ENCODE measurements at places on chromosomes 11 and 22. TPM values are rescaled to one million over a fixed set of nuclear protein-coding genes. Genes with fewer than 3 reads are reported as not detected.

The APOA5 gene
- 0.31 TPM for polyA plus RNA-seq

The SLN gene
- 0.77 TPM for polyA plus RNA-seq

The SCUBE2 gene
- 2.6 TPM for polyA plus RNA-seq

The WDR74 gene
- polyA plus RNA-seq = 42.5 TPM

The RIMBP3C gene
- 0.05 TPM for polyA plus RNA-seq

The MCHR1 gene
- 0.06 TPM for polyA plus RNA-seq

The GTPBP1 gene
- polyA plus RNA-seq = 24.1 TPM

The MFNG gene
- polyA plus RNA-seq = 14.3 TPM

The NF2 gene
- polyA plus RNA-seq = 8.9 TPM

The CNGA4 gene
- polyA plus RNA-seq = 3.5 TPM

The KBTBD4 gene
- polyA plus RNA-seq = 5.8 TPM

The SLC25A45 gene
- polyA plus RNA-seq = 5.5 TPM

The IFT27 gene
- polyA plus RNA-seq = 32.6 TPM

The KIF18A gene
- 0.91 TPM for polyA plus RNA-seq

The OR10S1 gene
- polyA plus RNA-seq = not detected

The DKK3 gene
- polyA plus RNA-seq = 45.3 TPM

The OR4D10 gene
- polyA plus RNA-seq = not detected

The TRIM49 gene
- not detected for polyA plus RNA-seq

The OR10V1 gene
- not detected for polyA plus RNA-seq

The RASD2 gene
- polyA plus RNA-seq = 0.40 TPM

The ZBTB16 gene
- polyA plus RNA-seq = 21.4 TPM

The TMPRSS13 gene
- 5.8 TPM for polyA plus RNA-seq

Measured in lung (tissue), 17 donors.